ENCODE measurements at places on chromosomes 6 and 20. TPM values are rescaled to one million over a fixed set of nuclear protein-coding genes. Genes with fewer than 3 reads are reported as not detected.

ZNF334 gene
- 0.57 TPM for total RNA-seq

DNA sequence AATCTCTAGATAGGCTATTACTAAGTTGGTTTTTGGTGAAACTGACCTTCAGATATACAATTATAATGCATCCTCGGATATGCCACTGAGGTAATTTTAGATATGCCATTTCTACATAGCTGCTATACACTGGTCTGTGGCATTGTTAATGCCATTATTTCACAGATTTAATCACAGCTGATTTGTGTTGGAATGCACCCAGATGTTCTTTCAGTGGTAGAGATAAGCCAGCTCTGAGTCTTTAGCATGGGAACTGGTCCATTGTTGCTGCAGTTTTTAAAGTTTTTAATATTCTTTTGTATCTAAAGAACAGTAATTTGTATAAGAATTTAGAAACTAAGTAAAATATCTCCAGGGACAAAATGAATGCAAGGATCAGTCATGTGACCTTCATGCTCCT lies 6.8 kb downstream of the TMX4 start:
- no peak for DNase-seq

DNA sequence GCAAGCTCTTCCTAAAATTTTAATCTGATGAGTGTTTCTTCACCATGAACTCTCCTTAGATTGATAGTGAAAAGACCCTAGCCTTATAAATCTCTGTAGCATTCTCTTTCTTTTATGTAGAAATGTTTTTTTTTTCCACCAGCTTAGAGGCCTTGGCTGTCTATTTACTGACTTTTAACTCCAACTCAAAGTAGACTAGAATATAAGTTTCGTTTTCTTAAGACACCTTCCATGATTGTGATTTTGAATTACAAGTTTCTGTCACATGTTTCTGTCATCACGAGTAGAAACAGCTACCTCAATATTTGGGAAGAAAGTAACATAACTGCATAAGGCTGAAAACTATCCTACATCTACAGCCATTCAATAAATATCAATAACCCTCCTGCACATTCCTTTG lies 17.8 kb downstream of the ADGRF4 start:
- no peak for DNase-seq

PTGIS gene
- total RNA-seq: 24.2 TPM

GRCh38 chr6:108671790-108672189 lies 111.1 kb downstream of the FOXO3 start:
- DNase-seq: no peak

All from Right ventricle myocardium inferior (tissue), 1 donor.